Mesothelial cell of epicardium (in vitro differentiated cells): ENCODE measurements at places on chromosomes 5 and 9. TPM values are rescaled to one million over a fixed set of nuclear protein-coding genes. Genes with fewer than 3 reads are reported as not detected.

GRCh38 chr9:33273266-33273971 lies 8.6 kb downstream of the CHMP5 start:
- DNase-seq: no peak

- no peak for DNase-seq
These were observed 65.4 kb downstream of the PTPDC1 start for GRCh38 chr9:94149696-94150095.

The CKMT2 gene
- total RNA-seq: 2.3 to 2.6 TPM (median 2.6 TPM) in 3 replicates

- DNase-seq: no peak
These were observed 215.2 kb upstream of the SNX2 start for GRCh38 chr5:122559676-122560075.

- no peak for DNase-seq
These were observed 74.7 kb downstream of the MSX2 start for GRCh38 chr5:174799121-174799520.

The SLC4A9 gene
- total RNA-seq: 1.8 to 2.5 TPM (median 2.2 TPM) in 3 replicates

The FOXI1 gene
- not detected in 3 replicates for total RNA-seq

The KCNV2 gene
- total RNA-seq: not detected in 3 replicates

GRCh38 chr5:141434006-141434405 lies 3.7 kb downstream of the PCDHGA12 start:
- DNase-seq: no peak

GRCh38 chr9:71647094-71647591 lies 121.2 kb downstream of the CEMIP2 start:
- no peak for DNase-seq

GRCh38 chr9:11039006-11039405 lies 426.2 kb upstream of the PTPRD start:
- DNase-seq: no peak

DNA sequence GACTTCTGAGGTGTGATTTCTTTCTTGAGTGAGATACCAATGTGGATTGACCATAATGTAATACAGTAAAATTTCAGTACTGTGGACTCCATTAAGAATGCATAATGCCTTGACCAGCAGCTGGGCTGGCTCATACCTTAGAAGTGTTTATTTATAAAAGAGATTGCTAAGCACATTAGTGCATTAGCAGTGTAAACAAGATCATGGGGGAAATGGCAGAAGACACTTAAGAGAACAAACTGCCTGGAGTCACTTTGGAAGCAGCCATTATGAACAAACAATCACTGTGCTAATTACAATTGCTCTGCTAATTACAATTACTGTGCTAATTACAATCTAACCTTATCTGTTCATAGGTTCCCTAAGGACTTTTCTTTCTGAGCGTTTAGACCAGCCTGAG lies 104.2 kb downstream of the TRIM32 start:
- DNase-seq: no peak

The SH2D3C gene
- 3.4 to 3.9 TPM (median 3.7 TPM) in 3 replicates for total RNA-seq

- no peak for DNase-seq
These were observed 2.0 kb downstream of the GABBR2 start for GRCh38 chr9:98706651-98707165.

The FGD3 gene
- total RNA-seq: 36.3 to 41.9 TPM (median 39.5 TPM) in 3 replicates

The NPR3 gene
- 3.3 to 4.1 TPM (median 3.8 TPM) in 3 replicates for total RNA-seq

The ZNF883 gene
- total RNA-seq: 8.6 to 11.5 TPM (median 11.2 TPM) in 3 replicates

DNA sequence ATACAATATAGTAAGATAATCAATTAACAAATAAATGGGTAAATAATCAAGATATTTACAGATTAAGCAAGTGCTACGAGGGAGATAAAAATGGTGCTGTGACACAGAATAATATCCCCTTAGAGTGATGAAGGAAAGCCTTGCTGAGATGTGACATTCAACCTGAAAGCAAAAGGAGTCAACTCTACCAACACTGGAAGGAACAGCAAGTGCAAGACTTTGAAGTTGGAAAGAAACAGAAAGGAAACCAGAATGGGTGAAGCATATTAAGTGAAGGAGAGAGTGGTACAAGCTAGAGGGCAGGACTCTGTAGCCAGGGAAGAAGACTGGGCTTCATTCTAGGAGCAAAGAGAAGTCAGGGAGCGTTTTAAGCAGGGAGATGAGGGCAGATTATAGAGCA lies 12.2 kb upstream of the MEGF9 start:
- DNase-seq: no peak

DNA sequence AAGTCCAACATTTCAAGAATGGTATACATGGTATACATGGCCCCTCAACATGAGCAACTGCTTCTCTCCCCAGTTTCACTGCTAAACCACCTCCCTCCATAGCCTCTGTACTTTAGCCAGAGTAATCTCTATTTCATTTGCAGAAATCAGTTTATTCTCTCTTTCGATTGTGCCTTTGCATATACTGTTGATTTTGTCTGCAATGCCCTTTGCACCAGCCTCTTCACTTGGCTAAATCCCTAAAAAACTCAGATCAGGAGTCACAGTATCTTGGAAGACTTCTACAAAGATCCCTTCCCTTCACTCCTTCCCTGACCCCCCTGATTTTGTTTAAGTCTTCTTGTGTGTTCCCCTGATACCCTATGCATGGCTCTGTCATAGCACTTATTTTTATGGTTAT lies 4.9 kb upstream of the CCNG1 start:
- no peak for DNase-seq

- no peak for DNase-seq
These were observed 872 bp downstream of the TXNDC15 start for GRCh38 chr5:134874831-134875655.

The PDE8B gene
- total RNA-seq: 2.9 to 4.8 TPM (median 4.3 TPM) in 3 replicates

- no peak for DNase-seq
These were observed 4.6 kb upstream of the TRAF2 start for GRCh38 chr9:136881691-136882108.

DNA sequence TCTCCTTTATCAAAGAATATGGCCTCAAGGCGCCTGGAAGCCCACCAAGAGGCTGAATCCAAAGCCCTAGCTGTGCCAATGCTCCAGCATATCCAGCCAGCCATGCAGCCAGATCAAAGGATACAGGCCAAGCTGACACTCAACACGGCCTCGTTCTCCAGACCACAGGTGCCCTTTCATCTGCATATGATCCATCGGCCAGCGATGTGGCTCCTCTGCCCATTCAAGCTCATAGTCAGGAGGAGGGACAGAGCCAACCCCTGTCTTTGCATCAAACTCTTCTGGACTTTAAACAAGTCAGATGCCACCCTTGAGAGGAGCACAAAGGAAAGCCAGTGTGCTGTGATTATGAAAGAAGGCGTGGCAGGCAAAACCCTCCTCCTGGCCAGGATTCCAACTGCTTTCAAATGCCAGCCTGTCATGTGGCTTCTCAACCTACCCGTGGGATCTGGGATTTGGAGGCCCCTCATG lies 42.5 kb downstream of the ADAM19 start:
- no peak for DNase-seq

DNA sequence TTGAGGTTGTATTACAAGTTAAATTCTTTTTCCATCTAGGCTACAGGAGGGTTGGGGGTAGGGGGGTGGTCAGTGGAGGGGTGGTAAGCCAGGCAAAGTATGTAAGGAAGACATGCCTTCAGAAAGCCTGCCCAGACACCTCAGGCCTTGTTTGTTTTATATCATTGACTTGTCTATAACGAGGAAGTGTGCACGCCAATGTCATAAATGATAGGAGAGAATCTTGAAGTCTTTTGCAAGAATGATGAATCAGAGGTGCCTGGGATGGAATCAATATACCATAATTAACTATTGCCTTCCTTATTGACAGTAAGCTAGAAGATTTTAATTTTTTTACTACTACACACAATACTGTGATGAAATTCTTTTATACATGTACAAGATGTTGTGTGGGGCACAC lies 90.7 kb downstream of the SEC61B start:
- no peak for DNase-seq

DNA sequence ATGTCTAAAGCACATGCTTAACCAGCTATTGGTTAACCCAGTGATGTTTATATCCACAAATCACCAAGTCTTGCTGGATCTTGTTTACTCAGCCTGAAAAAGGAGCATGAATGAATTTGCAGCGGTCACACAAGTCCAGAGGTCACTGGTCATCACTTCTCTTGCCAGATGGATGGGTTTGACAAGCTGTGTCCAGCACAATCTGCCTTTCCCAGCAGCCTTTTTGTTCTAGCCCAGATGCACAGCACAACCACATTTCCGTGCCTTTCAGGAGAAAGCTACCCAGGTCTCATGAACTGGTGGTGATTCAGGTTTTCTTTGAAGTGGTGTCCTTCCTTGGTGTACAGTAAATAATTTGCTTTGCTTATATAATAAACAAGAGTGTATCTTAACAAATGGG lies 32.1 kb downstream of the TMEM252 start:
- DNase-seq: no peak

GRCh38 chr9:34346873-34347799 lies 17.8 kb downstream of the NUDT2 start:
- DNase-seq: no peak

- DNase-seq: no peak
These were observed 76.0 kb upstream of the TBCA start for GRCh38 chr5:77852068-77852513.

GRCh38 chr5:163261647-163262269 lies 175.6 kb upstream of the CCNG1 start:
- DNase-seq: no peak

GRCh38 chr9:123312306-123312877 lies 43.6 kb upstream of the CRB2 start:
- DNase-seq: no peak

The GFM2 gene
- 34.3 to 37.3 TPM (median 37.3 TPM) in 3 replicates for total RNA-seq

The TSSK1B gene
- total RNA-seq: 0.38 to 0.78 TPM (median 0.60 TPM) in 3 replicates

DNA sequence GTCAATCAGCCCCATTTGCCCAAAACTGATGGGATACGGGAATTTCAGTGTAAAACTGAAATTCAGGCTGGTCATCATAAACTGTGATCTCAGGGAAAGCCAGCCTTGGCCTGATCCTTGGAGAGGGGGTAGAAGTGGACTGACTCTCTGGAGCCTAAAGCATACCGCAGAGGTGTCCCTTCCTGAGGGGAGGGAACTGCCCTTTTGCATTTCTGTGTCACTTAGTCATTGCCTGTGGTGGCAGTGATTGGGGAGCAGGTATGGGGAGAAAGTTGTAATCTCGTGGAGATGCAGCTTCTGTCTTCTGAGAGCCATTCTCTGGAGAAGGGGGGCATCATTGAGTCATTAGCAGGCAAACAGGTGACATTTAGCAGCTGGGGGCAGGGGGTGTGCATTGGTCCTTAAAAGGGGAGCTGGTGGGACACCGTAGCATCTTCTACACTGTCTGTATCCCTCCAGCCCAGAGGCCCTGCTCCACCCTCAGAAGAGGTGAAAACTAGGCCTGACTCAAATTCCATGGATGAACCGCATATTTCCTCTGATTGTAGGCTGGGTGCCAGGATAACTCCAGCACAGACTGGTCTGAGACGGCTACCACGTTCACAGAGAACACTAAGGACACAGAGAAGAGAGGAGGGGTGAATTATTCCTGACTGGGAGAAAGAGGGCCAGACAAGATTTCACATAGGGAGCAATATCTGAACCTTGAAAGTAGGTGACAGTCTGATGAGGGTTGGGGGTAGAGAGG lies 143.3 kb downstream of the SEC61B start:
- DNase-seq: peak; percentile 46

- no peak for DNase-seq
These were observed 34.7 kb upstream of the FIBCD1 start for GRCh38 chr9:130973686-130974281.

GRCh38 chr5:124888050-124888506 lies 141.6 kb upstream of the ZNF608 start:
- no peak for DNase-seq

DNA sequence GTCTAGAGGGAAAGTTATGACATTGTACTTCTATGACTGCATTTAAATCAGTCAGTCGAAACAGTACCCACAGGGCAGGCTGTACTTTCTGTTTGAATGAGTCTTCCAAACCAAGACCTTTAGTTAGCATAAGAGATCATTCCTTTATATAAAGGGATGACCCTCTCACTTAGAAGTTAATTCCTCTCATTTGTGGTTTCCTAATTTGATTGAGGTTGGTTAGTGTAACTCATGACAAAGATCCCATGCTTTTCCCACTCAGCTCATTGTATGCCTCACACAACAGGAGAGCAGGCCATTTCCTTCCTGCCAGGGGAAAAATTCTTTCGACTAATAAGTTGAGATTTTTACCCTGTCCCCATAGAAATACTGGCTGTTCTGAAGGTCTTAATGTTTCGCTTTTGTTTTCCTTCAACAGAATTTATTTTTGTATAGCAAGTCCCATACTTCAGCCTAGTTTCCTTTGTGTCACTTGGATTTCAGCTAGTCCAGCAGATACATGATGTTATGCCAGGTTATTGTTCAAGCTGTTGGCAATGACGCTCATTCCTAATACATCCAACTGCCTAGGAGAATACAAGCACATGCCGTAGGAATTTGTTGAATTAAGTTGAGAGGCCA lies 500.7 kb downstream of the SPATA31D1 start:
- no peak for DNase-seq

- no peak for DNase-seq
These were observed 13.5 kb downstream of the SLC25A48 start for GRCh38 chr5:135847976-135848375.

- no peak for DNase-seq
These were observed 49.3 kb upstream of the SYNPO start for GRCh38 chr5:150590979-150591695.

The PCDHA3 gene
- total RNA-seq: 0.31 to 0.40 TPM (median 0.32 TPM) in 3 replicates

DNA sequence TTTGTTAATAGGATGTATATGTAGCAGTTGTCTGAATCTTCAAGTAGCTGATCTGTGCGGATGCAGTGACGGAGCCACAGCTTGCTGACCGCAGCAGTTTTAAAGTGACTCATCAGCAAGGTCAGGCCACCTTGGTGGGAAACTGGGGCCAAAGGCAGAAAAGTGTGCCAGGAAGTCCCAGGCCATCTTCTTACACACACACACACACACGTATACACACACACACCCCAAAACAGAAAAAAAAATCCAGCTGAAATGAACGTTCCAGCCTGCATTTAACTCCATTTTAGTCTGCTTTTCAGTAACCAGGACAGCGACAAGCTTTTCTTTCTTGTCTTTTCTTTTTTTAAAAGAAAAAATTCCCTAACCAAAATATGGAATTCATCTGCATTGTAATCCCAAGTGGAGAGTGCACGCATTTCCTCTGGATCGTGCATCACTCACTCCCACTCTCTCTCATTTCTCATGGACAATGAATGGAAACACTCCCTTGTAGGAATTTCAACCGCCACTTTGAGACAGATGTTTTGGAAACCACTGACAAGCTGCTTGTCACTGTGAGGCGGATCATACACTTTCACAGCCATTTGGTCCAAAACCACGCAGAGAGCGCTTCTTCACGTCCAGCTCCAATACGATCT lies 103.9 kb downstream of the LHFPL2 start:
- DNase-seq: no peak

GRCh38 chr5:164772122-164772521 lies 1266.7 kb downstream of the MAT2B start:
- DNase-seq: no peak

The PCDHA2 gene
- total RNA-seq: 0.44 to 0.88 TPM (median 0.87 TPM) in 3 replicates

The RFESD gene
- total RNA-seq: 3.4 to 4.2 TPM (median 3.5 TPM) in 3 replicates

- DNase-seq: no peak
These were observed 59.2 kb downstream of the SPIN1 start for GRCh38 chr9:88447431-88447830.
